Central memory CD4-positive, alpha-beta T cell (primary cell): ENCODE measurements at places on chromosomes 2 and 18.

GRCh38 chr2:75098856-75099255 is 100.5 kb downstream of the TACR1 start:
- DNase-seq: no peak

DNA sequence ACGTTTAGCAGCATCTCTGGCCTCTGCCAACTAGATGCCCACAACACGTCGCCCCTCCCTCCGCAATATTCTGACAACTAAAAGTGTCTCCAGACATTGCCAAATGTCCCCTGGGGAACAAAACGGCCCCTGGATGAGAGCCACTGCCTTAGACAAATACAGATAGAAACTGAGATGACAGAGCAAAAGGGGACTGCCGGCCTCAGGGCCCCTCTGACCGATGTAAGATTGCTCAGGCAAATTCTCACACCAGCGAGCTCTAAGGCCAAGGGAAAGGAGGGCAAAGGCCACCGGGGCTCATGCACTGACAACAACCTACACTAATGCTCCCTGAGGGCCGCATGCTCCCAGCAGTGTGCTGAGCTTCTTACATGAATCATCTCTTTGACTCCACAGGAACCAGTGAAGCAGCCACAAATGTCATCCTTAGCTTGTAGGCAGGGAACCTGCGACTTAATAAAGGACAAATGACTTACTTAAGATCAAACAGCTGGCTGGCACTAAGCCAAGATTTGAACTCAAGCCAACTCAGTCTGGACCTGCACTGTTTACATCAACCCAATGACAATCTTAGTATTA is 228.5 kb downstream of the TTC32 start:
- DNase-seq: no peak

DNA sequence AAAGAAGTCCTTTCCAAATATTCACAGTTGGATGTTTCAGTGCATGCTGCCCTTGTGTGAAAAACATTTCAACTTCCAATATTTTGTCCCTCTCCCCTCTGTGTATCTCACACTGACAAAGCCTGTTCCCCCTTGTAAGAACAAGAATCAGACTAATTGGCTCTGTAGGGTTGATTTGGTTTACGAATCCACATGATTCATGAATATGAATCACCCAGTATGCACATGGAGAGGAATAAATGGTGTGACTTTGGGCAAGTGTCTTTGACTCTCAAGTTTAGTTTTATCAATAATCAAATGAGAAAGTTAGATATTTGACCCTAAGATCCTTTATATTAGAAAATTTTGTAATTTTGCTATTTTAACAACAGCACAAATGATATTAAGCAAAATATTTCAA is 9.3 kb upstream of the CDH20 start:
- no peak for DNase-seq

DNA sequence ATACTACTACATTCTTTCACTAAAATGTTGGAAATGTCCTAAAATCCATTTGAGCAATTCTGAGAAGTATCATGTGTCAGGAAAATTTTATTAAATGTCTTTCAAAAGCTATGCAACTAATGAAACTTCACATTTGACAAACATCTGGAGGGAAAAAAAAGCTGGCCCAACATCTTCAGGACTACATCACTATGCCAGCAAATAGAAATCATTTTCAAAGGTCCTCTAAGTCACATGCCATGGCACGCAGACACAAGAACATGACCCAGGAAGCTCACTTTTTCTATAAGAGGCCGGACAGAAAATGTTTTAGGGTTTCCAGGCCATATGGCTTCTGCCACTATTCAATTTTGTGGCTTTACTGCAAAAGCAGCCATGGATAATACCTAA is 11.6 kb downstream of the KANSL3 start:
- no peak for DNase-seq

DNA sequence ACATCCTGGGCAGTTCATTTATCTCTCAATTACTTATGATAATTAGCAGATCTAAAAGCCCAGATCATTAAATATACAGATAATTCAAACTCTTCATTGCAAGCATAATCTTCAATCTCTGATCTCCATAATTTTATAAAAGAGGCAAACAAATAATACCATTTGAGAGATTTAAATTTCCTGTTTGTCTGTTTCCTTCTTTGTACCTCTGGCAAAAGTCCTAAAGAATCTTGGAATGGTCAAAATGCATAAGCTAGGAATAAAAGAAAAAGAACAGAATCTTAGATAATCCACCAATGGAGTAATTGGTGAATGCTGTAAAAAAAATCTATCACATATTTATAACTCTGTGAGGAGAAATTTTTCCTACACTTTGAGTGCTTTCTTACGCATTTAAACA is 1080.9 kb upstream of the ZEB2 start:
- DNase-seq: no peak
